RCC 7860 (cell line): ENCODE measurements at places on chromosomes 16 and 17.

GRCh38 chr16:31703526-31704128 lies 170.0 kb upstream of the ZNF267 start:
- DNase-seq = no peak

- no peak for DNase-seq
Observed at GRCh38 chr17:76199469-76199868, 40.8 kb downstream of the RNF157 start.

DNA sequence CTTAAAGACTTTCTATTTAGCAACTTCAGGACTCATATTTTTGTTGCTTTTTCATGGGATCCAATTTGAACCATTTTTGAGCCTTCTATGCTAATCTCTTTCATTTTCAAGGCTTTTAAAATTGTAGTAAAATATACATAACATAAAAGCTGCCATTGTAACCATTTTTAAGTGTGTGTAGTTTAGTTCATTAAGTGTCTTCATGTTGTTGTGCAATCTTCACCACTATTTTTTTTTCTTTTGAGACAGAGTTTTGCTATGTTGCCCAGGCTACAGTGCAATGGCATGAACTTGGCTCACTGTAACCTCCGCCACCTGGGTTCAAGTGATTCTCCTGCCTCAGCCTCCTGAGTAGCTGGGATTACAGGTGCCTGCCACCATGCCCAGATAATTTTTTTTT lies 451.6 kb downstream of the TMEM114 start:
- DNase-seq = no peak

GRCh38 chr16:68324780-68325357 lies 14.1 kb downstream of the PRMT7 start:
- no peak for DNase-seq

DNA sequence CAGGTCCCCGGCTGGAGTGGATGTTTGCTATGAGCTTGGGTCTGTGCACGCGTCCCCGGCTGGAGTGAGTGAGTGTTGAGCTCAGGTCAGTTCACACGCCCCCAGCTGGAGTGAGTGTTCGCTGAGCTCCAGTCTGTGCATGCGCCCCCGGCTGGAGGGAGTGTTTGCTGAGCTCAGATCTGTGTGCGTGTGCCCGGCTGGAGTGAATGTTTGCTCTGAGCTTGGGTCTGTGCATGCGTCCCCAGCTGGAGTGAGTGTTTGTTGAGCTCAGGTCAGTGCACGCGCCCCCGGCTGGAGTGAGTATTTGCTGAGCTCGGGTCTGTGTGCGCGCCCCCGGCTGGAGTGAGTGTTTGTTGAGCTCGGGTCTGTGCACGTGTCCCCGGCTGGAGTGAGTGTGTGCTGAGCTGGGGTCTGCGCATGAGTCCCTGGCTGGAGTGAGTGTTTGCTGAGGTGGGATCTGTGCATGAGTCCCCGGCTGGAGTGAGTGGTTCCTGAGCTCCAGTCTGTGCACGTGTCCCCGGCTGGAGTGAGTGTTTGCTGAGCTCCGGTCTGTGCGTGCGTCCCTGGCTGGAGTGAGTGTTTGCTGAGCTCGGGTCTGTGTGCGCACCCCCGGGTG lies 284.2 kb downstream of the SNX29 start:
- no peak for DNase-seq

DNA sequence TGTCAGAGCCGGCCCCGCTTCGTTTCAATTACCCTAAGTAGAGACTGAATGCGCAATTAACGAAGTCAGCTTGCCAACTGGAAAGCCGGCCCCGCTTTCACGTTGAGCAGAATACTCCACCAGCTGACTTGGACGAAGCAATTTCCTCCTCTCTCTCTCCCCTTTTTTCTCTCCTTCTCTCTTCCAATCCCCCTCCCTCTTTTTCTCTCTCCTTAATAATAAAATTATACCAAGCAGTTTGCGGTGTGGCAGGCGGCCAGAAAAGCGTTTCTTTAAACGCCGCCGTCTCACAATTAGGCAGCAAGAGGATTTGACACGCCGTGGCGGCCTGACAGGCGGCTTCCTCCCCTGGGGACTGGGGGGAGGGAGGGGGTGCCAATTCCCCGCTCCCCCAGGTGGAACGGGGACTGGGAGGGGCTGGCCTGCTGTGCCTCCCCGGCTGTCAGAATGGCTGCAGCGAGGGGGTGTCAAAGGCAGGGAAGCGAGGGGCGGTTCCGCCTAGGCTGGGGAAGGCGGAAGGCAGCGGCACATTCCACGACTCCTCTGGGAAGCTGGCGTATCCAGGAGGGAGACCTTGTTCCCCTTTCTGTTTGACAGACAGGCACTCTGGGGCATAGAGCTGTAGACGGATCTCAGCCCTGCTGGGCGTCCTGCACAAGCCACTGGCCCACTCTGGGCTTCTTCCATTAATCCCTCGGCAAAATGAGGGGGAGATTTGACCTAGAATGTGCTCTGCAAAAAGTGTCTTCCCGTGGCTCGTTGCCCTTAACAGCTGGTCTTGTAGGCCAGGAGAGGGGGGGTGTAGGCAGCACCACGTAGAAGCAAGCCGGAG lies 52.7 kb downstream of the SREBF1 start:
- no peak for DNase-seq

DNA sequence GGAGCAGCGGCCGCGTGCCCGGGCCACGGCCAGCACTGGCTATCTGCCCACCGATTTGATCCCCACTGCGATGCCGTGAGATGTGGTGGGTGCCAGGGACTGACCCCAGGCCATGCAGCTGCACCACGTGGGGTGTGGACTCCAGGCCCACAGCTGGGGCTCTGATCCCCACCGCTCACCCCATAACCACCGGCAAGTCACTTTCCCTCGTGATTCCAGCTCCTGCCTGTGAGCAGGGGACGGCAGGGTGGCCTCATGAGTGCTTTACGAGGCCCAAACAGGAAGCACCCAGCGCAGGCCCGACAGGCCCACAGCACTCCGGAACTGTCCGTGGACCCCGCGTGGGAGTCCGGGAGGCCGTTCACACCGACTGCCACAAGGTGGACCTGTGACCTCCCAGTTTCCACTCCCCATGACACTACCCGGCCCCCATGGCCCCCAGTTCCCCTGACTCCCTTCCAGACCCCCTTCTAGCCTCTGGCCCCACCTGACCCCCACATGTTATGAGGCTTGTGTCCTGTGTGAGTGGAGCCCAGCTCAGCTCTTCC lies 616 bp downstream of the PTX4 start:
- DNase-seq = no peak

DNA sequence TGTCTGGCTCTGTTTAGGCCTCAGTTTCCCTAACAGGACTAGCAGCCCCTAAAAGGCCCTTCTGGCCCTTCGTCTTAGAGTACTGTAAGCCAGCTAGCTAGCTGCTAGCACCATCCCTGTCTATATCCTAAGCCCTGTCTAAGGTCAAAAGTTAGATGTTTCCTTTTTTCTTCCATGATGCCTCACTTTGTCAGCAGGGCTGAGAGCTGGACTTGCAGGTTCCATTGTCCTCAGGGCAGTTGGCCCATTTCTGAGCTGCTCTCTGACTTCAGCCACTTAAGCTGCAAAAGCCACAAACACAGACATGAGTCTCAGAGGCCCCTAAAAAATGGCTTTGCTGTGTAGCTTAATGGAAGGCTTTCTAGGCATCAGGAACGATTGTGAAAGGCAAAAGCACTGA lies 187.7 kb downstream of the CBLN1 start:
- no peak for DNase-seq

GRCh38 chr16:5590416-5590815 lies 492.8 kb upstream of the EEF2KMT start:
- DNase-seq = no peak

DNA sequence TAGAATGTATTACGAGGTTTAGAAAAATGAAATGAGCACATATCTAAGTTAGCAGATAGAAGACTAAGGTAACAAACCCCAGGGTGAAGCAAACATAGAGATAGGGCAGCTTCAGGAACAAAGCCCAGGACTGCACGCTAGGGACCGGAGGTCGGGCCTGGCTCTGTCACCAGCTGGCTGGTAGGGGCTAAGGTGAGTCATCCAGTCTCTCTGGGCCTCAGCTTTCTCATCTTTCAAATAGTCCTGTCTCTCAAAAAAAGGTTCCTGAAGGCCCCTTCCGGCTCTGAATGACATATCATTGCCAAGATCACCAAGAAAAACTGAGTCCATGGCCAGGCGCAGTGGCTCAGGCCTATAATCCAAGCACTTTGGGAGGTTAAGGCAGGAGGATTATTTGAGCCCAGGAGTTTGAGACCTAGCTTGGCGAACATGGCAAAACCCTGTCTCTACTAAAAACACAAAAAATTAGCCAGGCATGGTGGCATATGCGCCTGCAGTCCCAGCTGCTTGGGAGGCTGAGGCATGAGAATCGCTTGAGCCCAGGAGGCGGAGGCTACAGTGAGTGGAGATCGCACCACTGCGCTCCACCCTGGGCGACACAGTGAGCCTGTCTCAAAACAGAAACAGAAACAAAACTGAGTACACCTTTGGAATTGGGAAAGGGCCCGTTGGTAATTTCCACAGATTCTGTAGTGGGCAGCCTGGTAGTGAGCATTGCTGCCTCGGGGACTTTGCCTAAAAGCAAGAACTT lies 26.0 kb downstream of the PKD1L3 start:
- no peak for DNase-seq

DNA sequence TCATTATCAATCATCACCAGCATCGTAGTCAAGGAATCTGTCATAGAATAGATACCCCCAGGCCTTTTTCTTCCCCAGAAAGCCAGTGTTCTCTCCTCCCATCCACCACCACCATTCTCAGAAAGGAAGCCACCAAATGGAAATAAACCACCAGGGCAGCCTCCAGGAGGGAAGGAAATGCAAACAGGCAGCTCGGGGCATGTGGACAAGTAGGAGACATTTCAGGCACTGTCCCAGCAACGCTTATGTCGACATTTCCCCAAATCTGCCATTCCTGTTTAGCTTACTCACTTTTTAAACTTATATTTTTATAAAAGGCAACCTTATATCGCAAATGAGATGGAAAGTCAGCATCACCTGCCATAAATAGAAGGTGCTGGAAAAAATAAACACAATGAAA lies 15.8 kb downstream of the EMP2 start:
- DNase-seq = no peak

DNA sequence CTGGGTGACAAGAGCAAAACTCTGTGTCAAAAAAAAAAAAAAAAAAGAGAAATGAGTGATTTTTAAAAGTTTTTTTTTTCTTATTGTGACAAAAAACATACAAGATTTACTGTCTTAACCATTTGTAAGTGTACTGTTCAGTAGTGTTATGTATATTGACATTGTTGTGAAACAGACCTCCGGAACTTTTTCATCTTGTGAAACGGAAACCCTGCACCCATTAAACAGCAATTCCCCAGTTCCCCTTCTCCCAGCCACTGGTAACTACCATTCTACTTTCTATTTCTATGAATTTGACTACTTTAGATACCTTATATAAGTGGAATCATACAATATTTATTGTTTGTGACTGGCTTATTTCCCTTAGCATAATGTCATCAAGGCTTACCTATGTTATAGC lies 18.7 kb downstream of the DUS2 start:
- no peak for DNase-seq

DNA sequence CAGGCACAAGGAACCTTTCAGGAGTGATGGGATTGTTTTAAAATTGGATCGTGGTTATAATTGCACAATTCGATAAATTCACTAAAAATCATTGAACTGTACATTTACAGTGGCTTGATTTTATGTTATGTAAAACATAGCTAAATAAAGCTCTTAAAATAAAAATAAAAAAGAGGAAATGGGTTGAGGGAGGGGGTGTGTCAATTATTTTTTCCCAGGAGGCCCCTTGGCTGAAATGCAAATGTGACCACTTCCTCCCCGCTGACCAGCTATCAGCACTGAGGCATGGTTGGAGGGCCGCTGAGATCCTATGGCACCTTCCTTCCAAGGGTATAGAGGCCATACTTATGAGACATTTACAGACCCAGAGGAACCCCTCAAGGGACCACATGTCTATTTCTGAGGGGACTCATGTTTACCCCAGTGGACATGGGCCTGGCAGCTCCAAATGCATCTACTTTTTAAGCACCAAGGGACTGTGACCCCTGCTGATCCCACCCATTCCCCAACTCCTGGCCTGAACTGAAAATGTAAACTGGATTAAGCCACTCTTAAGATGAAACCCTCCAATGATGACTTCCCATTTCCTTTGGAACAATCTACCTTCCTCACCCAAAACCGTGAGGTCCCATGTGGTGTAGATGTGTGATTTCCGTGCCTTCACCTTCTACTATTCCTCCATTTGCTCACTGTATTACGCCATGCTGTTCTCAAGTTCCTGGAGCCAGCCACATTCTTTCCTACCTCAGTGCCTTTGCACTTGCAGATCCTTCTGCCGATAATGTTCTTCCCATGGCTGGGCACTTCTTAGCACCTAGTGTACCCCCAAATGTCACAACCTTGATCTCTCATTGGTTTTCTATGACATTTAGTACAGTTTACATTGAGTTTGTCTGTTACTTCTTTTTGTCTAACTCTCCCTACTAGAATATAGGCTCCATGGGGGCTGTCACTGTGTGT lies 2.8 kb upstream of the IL21R start:
- no peak for DNase-seq

DNA sequence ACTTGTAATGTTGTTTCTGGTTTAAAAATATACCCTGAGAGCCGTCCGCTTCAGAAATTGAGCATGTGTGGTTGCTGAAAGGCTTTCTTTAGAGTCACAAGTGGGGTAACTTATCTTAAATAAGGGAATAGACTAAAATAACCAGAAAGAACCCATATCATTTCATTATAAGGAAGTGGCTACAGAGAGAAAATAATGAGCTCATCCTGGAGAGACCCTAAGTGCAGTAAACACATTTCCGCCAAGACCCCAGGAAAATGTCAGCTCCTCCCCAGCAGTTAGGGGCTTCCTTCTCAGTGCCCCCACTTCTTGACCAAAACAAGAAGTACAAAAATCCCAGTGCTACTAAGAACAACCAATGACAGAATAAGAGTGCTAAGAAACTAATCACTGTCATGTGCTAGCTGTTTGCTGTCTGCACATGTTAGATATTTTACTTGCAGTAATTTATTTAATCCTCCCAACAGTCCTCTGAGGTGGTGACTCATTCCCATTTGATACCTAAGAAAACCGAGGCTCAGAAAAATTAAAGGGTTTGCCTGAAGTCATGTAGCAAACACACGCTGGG lies 83.5 kb downstream of the CDYL2 start:
- DNase-seq = no peak

DNA sequence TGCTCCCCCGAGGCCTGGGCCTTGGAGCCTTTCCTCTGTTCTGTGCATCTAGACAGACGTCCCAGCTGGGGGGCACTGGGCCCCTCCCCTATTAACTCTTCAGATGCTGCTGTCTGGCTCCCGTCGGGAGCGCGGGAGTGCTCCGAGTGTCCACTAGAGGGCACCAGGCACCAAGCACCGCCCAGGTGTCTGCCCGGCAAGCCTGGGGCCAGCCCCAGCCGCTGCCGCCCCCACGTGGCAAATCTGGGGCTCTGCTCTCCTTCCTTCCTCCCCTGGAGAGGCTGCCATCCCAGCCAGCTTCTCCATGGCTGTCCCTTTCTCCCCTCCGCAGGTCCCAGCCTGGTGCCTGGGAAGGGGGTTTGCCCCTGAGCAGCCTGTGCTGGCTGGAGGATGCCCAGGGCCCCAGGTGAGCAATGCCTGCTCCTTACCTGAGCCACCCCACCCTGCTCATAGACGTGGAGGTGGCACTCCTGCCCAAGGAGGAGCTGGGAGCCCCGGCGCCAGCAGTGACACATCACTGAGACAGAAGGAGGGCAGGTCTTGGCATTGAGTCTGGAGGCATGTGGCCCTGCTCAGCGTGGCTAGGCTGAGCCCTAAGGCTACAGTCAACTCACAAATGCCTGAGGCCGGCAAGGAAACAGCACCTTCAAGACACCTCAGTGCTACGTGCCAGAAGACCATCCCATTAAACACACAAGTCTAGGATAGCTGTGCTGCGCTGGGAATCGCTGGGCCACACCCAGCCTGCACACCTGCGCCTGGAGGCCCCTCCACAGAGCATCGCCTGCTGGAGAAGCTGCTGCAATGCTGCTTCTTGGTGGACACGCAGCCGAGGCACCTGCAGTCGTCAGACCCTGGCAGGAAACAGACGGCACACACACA lies 19.7 kb downstream of the TMEM235 start:
- DNase-seq = peak; percentile 77
